Astrocyte of the spinal cord (primary cell): ENCODE measurements at places on chromosomes 3 and 15.

- peak; percentile 19 for DNase-seq
Measured at GRCh38 chr3:174002543-174002942, 605.0 kb downstream of the NLGN1 start.

- DNase-seq = peak; percentile 46
Measured at GRCh38 chr3:99669879-99670555, 31.6 kb downstream of the COL8A1 start.

DNA sequence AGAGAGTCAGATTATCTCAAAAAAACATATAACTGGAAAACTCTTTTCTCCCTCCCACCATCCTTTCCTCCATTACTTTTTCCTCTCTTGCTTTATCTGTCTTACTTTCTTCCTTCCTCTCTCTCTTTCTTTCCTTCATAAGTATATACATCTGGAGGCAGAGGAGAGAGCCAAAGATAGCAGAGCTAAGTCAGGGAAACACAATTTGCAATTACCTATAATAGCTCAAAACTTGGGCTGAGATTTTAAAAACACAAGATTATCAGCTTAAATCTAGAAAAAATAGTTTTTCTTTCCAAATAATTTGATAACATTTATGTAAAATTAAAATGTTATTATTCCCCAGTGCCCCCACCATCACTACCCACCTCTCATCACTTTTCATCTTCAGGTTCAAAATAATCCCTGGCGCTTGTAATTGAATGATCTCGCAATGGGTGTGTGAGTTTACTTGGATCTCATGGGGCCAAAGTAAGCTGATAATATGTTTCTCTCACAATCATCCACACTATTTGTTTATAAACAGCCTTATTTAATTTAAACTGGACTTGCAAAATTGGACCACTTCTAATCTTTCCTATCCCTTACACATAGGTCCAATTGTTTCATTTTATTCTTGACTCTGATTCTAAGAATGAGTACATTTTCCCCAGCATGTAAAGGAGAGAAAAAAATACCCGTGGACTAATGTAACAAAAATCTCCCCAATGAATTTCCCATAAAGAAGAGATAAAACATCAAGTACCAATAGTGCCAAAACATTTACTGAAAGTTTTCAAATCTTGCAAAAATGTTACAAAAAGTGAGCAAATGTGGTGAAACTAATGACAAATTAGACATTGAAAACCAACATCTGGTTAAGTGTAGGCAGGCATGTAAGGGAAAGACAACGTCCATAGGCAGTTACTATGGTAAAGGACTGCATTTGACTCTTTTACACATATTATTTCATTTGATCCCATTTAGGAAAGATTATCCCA is 236.9 kb downstream of the DTWD1 start:
- DNase-seq = no peak

DNA sequence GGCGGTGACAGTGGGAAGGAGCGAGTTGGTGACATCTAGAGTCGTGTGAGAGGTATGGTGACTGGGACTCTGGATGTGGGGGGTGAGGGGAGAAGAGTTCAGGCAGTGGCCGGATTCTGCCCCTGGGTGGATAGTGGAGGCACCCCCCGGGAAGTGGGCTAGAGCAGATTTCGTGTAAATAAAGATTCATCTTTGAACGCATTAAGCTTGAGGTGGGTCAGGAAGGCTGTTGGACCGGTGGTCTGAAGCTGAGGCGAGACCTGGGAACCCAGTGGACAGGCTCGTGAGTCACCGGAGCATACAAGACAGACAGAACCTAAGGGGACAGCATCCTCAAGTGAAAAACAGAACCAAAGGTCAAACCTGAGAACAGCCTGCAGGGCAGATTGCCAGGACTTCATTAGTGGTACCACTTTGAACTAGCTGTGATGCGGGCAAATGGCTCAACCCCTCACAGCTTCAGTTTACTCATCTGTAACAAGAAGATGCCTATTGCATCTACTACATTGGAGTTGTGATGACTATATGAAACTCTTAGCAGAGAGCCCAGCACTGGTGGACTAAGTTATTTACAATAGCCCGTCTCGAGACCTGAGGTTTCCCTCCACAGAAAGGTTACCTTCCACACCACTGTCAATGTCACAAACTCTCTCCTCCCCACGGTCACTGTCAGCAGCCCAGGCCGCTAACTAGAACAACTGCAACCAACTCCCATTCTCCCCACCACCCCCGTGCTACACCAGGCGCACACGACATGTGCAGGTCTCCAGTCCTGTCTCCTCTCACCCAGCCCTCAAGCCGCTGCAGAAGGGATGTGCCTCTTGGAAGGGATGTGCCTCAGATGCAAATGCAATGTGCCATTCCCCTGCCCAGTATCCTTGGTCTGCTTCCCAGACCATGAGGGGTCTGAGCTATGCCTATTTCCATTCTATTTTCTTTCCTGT is 901 bp upstream of the CLN6 start:
- no peak for DNase-seq

GRCh38 chr15:69668963-69669362 is 216.3 kb downstream of the RPLP1 start:
- DNase-seq = no peak

GRCh38 chr15:70036585-70037291 is 61.0 kb downstream of the TLE3 start:
- DNase-seq = no peak

- DNase-seq = peak; percentile 32
Measured at GRCh38 chr3:9951962-9952805, at the start of gene PRRT3. Gene PRRT3 (minus strand): TSS chr3:9952408. CDS start chr3:9950115, 2,293 bp downstream.
